NCI-H524 treated with DMSO at 0.1 percent for 48 hours (cell line): ENCODE measurements at places on chromosomes 13 and 19.

DNA sequence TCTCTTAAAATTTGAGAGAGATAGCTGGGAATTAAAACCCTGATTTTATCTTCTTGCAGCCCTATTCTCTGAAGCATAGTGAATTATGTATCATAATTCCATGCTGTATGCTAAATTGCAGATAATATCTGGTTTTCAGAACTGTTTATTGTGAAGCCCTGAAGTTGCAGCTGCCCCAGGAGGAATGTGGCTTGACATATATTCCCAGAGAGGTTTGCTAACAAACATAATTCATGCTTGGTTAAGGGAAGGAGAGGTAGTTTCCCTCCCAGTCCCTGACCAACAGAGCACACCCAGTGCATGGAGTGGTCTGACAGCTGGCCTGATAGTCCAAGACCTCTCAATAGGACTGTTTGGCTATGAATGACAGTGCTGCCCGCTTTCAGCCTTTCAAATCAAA is 500.6 kb upstream of the MIR17HG start:
- no peak for DNase-seq

DNA sequence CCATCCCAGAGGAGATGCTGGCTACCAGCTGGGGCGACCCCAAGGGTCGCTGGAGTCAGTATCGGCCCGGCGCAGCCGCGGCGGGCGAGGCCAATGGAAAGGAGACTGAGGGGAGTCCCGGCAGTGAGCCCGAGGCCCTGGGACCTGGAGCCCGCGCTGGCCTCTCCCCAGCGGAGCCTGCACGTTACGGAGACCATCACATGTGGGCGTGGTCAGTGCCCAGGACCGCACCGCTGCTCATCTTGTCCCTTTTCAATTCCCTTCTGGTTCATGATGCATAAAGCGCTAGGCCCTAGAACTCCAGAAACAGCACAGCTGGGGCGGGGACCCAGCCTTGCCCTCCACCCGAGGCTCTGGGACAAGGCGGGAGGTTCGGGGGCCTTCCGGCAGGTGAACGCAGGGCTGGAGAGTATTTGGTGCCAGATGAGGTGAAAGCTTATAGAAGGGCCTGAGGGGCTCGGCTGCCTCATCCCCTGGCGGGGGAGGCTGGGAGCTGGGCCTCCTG is 8.0 kb downstream of the C19orf25 start:
- no peak for DNase-seq

DNA sequence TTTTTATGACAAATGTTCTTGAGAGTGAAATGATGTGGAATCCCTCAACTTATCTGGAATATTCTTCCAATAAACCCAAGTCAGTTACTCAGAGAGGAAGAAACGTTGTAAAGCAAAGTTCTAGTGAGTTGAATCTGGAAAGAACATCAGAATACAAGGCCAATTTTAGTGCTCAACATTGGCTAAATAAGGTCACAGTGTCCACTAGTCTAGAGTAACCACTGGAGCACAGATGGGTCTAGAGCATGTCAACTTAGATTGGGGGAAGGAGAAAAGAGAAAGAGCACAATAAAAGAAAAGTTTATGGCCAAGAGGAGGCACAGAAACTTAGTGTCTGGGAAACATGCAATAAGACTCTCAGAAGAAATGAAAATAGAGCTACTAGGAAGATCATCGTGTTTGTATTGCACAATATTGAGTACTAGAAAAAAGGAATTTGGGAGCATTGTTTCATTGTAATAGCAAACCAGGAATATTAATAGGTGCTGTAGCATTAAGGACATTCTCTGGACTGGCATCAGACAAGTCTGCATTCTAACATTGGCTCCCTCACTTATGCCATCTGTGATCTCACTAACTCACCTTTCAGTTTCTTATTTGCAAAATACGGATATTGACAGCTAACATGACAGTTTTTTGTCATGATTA is 1318.5 kb downstream of the PCDH9 start:
- no peak for DNase-seq

DNA sequence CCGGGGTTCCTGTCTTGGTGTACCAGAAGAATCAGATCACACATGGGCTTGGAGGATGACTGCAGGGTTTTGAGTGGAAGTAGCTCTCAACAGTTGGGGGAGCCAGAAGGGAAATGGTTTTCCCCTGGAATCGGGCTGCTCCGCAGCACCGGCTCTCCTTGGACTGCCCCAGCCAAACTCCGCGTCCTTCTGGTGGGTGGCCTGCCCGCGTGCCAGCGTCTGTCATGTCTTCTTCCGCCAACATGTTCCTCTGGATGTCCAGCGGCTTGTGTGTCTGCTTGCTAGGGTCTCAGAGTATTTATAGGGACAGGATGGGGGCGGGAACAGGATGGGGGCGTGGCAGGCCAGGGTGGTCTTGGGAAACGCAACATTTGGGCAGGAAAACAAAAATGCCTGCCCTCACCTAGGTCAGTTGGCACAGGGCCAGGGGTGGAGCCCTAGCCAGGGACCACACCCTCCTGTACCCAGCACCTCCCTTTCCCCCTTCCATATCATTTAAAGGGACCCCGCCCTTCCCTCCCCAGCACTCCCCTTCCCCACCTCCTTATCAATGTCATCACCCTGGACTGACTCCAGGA is 1.3 kb upstream of the ZNF30 start:
- DNase-seq, result no peak

DNA sequence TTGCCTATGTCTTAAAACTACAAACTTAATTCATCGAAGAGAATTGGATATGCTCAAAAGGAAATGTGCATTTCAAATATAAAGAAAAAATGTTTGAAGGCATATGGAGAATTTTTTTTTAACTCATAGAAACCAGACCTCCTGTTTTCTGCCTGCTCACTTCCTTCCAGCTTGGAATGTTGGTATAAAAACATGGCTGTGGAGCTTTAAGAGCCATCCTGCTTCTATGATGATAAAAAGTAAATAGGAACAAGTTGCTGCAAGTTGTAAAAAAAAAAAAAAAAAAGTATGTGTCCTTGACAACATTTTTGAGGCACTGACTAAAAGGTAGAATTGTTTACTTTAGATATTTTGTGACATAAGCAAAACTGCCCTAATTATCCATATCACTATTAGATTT is 1230.7 kb downstream of the PCDH9 start:
- no peak for DNase-seq

DNA sequence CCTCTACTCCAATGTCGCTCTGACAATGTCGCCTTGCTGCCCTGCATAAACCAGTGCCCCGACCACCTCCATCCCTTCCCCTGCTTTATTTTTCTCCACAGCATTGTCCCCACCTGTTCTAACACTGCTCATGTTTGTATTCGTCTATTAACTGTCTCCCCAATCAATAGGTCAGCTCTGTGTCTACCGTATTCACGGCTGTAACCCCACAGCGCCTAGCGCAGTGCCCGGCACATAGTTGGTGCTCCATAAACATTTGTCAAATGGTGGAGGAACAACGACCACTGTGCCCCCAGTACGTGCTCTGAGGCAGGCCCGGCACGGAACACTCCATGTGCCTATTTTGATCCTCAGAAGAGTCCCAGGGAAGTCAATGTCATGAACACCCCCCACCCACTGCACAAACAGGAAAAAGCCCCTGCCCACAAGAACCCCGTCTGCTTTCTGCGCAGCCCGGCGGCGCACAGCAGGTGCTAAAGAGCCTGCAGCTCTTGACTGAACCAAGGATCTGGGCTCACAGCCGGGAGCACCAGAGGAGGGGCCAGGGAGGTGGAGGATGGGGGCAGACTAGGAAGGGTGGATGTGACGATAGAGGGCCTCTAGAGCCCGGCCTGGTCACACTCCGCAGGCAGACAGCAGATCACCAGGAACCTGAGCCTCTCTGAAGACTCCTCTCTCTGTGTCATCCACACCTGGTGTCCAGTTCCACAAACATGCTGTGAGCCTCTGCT is 1.8 kb upstream of the CEACAM16 start:
- DNase-seq, result no peak

GRCh38 chr13:23129331-23129730 is 51.4 kb upstream of the SGCG start:
- no peak for DNase-seq

DNA sequence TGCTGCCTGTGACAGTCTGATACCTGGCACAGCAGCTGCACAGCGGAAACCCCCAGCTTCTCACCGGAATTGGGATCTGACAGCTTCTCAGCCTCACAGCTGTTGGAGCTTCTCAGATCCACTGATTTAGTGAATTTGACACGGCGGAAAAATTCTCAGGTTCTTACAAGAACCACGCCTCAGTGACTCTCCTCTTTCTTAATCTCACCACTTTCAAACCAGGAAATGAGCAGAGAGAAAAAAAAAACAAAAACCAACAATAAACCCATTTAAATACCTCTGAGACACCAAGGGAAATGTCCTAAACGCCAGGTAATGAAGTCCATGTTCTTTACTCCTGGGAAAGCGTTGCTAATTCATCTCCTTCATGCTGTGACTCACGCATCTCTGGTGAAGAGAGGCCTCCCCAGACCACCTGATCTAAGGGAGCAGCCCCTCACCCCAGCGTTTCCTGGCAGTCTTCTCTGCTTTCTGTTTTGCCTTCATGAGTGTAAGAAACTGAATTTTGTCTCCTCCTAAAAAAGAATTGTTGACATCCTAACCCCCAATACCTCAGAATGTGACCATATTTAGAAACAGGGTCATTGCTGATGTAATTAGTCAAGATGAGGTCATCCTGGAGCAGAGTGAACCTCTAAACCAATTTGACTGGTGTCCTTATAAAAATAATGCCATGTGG is 15.9 kb upstream of the IZUMO2 start:
- DNase-seq, result no peak

DNA sequence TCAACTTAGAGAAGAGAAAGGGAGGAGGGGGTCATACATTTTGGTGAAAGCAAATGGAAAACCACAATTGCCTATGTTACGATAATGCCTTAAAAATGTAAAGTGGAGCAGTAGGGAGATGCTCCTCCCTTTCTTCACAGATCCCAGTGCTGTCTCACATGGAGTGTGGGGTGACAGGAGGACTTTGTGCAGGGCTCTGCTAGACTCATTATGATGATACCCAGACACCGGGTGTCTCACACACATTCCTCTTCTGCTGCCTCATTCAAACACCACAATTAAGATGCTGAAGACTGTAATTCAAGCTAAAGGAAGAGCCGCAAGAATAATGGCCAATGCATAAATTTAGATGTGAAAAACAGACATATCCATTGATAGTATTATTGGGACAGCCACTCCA is 150.6 kb downstream of the LHFPL6 start:
- no peak for DNase-seq

DNA sequence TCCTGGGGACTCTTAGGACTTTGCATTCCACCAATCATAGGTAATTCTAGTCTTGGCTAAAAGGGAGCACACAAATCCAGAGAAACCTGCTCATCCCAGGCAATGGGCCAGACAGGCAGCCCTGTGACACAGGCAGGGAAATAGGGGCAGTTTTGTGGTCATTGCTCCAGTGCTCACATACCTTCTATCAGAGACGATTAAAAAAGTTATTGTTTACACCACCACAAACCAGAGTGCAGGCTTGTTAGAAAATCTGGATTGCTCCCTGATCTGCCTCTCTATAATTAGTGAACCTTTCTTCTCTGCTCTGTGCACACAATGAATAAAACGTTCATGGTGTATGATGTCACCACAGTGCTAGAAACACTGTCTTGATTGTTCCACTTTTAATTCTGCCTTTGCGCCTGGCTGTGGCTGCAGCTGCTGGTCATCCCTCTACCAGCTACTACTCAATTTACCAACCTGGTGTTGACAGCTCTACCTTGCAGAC is 121.6 kb upstream of the SPATA13 start:
- DNase-seq, result no peak

- no peak for DNase-seq
Observed at GRCh38 chr19:10670876-10671804, 17.0 kb downstream of the ILF3 start.

- no peak for DNase-seq
Observed at GRCh38 chr13:74444161-74444571, 310.0 kb upstream of the KLF12 start.

DNA sequence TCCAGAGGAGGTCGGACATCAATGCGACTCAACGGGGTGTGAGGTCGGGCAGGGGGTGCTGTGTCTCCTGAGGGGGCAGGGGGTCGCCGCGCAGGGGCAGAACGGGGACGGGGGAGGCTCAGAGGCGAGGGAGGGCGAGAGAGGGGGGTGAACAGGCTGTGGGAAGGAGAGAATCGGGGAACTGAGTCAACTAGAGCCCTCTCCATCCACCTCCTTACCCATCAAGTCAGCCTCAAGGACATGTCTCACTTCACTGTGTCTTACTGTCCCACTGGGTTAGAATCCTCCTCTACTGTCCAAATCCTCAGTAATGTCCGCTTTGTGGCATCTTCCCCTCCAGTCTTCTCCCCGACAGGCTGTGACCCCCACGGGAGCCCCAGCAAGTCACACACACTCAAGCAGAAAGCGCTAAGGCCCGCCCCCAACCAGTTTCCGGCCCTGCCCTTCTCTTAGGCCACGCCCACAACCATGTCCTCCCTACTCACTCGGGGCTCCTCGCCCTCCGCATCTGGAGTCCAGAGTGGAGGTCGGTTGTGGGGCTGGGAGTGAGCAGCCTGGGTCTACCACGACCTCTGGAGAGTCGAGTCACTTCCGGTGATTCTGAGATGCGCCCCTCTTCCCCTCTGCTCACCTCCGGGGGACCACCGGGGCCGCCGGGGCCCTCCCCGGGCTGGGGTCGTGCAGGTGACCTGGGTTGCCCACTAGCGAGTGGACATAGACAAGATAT is 9.3 kb downstream of the PLEKHA4 start:
- DNase-seq, result no peak

DNA sequence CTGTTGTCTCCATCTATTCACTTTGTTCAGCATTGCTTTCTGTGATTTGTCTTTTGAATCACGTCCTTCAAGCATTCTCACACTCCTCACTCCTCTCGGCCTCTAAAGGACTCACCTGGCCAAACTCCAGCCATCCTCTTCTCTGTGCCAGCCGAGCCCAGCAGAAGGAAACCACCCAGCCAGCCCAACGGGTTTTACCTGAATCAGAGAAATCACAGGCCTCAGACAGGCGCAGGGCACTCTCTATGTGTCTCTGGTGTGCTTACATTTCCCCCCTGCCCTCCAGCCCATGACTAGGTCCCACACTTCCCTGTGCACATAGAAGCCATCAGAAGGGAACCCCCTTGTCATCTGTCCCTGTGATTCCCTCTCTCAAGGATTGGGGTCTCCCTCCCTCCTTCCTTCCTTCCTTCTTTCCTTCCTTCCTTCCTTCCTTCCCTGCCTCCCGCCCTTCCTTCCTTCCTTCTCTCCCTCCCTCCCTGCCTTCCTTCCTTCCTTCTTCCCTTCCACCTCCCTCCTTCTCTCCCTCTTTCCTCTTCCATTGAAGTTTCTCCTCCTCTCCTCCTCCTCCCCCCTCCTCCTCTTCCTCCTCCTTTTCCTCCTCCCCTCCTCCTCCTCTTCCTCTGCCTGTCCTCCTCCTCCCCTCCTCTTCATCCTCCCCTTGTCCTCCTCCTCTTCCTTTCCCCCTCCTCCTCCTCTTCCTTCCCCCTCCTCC is 8.8 kb upstream of the ZNF541 start:
- no peak for DNase-seq

DNA sequence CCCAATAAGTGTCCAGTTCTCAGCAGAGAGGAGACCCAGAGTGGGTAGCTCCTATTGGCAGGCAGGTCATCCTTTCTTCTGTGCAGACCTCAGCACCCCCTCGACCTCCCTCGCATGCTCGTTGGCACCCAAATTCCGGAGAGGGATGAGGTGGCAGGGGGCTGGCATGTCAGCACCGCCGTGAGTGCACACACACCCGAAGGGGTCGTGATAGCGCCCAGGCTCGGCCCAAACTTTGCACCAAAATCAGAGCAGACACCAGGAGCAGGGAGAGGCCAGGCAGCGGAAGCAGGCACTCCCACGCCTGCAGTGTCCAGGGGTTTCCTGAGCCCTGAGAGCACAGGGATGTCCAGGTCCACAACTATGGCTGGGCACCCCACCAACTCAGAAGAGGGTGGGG is 1503.8 kb upstream of the PCDH20 start:
- DNase-seq, result no peak
